ENCODE measurements at places on chromosomes 2 and 18. TPM values are rescaled to one million over a fixed set of nuclear protein-coding genes. Genes with fewer than 3 reads are reported as not detected.

DNA sequence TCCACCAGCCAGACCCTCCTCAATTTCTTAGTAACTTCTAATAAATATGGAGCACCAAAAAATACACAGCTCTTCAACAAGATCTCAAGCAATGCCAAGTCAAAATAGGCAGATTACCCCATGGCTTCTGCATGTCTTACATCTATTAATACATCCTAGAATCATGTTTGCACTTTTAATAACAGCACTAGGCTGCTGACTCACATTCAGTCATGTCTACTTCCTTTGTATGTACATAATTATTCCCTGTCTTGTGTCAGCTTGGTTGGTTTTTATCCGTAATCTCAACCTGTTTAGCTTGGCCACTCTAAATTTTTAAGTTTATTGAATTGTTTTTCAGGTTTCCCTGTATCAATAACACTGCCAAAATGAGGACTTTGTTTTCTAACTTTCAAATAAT is 420.1 kb upstream of the ACVR2A start:
- no peaks in the 10 kb centered on the region for H3K27me3 ChIP-seq
- H3K4me3 ChIP-seq: no peak overlapping the region
- H3K4me1 ChIP-seq: no peaks in the 10 kb centered on the region
- H3K36me3 ChIP-seq: no peaks in the 10 kb centered on the region
- no peak for DNase-seq

- H3K4me3 ChIP-seq: no peak overlapping the region
- no peaks in the 10 kb centered on the region for H3K36me3 ChIP-seq
- H3K27ac ChIP-seq: no peak overlapping the region
- no peaks in the 10 kb centered on the region for H3K4me1 ChIP-seq
- no peaks in the 10 kb centered on the region for H3K27me3 ChIP-seq
- no peak for DNase-seq
These were observed 87.7 kb downstream of the SH3YL1 start for GRCh38 chr2:175880-176820.

DNA sequence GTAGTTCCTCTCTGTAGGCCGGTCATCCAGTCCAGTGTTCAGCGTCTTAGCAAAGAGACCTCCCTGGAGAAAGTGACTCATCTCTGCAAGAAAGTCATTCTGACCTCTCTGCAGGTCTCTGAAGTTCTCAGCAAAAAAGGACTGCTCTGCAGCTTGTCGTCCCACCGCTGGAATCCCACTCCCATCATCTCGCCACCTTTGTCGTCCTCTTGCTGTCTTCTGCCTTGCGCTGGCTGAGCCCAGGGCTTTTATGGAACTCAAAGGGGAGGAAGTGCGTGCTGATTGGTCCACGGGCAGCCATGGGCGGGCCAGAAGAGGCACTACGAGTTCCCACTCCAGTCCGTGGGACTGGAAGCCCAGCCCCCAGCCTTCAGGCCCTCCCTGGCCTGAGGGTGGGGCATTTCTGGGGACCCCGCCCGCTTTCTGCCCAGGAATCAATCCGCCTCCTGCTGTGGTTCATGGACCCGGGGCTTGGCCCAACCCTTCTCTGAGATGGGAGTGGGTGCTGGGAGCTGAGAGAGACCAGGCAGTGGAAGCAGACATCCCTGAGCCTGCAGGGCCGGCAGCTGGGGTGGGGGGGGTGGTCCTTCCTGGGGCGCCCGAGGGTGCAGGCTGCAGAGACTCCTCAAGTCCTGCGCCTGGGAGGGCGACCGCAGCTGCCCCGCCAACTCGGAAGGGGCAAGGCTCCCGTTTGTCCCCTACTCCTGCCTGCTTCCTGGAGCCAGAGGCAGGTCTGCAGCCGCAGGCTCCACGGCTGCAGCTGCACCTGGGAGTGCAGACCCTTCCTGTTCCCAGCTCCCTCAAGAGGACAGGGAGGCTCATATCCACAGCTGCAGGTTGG is 660.7 kb upstream of the RAB6C start:
- H3K4me3 ChIP-seq: no peak overlapping the region
- H3K36me3 ChIP-seq: no peaks in the 10 kb centered on the region
- H3K4me1 ChIP-seq: no peaks in the 10 kb centered on the region
- H3K27ac ChIP-seq: no peak overlapping the region
- no peaks in the 10 kb centered on the region for H3K27me3 ChIP-seq

Gene SH3RF3
- 18.0 TPM for total RNA-seq

All from tibial nerve (tissue), 4 donors.